ENCODE measurements at places on chromosomes 3 and 15.

GRCh38 chr15:39616731-39617455 lies 36.0 kb downstream of the THBS1 start:
- DNase-seq, result no peak

DNA sequence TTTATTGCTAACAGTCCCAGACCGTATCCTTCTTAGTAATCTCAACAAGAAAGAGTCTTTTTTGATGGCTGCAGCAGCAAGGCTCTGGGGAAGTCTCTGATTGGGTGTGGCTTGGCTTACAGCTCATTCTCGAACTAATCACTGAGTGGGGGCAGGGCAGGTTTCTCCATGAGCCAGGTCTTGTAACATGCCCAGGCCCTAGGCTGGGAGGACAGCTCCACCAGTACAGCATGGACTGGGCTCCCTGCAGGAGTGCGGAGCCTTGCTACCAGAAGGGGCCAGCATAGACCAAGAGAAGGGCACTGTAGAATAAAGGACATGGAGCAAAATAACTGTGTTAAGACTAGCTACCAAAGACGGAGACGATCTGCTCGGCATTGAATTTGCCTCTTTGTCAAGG lies 7.2 kb downstream of the CD276 start:
- DNase-seq, result peak; percentile 52

DNA sequence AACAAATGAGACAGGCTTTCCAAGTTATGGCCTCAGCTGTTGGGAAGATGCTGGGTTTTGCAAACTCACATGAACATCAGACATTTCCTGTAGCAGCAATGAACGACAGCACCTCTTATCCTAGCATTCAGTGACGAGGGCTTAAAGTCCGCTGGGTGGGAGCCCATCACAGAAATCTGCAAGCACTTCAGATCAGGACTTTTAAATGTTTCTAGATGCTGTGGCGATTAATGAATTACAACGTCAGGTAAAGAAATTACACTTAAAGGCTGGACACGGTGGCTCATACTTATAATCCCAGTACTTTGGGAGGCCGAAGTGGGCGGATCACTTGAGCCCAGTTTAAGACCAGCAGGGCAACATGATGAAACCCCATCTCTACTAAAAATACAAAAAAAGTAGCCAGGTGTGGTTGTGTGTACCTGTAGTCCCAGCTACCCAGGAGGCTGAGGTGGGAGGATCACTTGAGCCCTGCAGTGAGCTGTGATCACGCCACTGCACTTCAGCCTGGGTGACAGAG lies 3.9 kb downstream of the AEN start:
- DNase-seq, result no peak

DNA sequence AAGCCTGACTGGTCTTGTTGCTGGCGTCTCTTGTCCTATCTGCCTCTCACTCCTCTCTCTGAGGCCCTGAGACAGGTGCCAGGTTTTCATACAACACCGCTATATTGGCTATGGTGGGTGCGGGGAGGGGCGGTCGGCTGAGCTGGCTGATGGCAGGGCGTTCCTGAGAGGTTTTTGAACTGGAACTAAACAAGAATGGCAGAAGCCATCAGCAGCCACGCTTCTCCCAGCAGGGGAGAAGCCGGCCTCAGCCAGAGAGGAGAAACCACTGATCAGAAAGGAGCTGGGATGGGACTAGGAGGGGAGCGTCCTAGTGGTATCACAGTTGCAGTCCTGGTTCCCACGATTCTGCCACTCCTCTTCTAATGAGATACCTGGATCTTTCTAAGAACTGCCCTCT lies 89.9 kb upstream of the PRR23E start:
- DNase-seq, result no peak

DNA sequence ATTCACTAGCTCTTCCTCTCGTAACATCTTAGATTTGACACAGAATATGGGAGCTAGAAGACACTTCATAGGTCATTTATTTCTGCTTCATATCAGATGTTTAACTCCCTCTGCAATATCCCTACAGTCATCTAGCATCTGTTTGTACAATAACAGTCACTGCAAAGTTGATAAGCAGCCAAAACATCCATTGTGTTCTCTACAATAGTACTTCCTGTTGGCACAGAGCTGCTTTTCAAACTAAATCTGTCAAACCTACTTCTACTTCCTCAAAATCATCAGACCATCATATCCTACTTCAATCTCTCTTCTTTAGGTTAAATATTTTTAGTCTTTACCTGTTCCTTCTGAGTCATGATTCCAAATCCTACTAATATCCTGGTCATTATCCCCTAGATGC lies 233.2 kb downstream of the FGF12 start:
- no peak for DNase-seq

- no peak for DNase-seq
These were observed 26.4 kb downstream of the RBMS3 start for GRCh38 chr3:29307295-29307694.

- DNase-seq, result no peak
These were observed 433.1 kb upstream of the KCNMB2 start for GRCh38 chr3:178103140-178103539.

- peak; percentile 54 for DNase-seq
These were observed 27.7 kb upstream of the KBTBD12 start for GRCh38 chr3:127887321-127887720.

DNA sequence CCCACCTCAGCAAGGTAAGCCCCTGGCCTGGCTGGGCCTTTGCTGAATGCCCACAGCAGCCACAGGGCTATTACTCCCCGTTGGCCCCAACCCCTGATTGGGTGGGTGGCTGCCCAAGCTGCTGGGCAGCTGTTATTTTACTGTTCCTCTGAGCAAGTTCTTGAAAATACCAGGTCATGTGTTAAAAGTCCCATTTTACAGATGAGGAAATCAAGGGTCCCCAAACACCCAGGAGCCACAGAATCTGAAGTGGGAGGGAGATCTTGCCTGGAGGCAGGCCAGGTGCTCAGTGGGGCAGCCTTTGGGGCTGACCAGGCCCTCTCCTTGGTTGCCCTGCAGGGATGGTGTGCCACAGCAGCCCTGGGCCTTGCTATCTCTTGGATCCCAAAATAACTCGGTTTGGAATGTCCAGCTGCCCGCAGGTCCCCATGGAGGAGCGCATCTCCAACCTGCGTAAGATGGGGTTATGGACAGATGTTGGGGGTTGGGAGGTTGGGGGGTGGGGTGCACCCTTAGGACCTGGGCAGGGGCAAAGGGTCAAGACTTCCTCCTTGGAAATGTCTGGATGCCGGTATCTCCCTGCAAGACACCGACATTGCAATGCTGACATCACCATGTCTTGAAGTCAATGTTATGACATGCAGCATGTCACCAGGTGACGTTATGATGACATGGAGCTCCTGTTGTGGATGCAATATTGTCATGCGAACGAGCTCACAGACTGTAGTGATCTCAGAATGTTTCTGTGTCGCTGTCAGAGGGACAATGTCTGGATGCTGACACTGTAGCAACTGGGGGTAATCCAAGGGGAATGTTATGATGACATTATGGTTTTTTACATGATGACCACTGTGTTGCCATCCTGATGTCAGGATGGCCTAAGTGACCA lies 13.3 kb upstream of the CSPG4 start:
- no peak for DNase-seq

DNA sequence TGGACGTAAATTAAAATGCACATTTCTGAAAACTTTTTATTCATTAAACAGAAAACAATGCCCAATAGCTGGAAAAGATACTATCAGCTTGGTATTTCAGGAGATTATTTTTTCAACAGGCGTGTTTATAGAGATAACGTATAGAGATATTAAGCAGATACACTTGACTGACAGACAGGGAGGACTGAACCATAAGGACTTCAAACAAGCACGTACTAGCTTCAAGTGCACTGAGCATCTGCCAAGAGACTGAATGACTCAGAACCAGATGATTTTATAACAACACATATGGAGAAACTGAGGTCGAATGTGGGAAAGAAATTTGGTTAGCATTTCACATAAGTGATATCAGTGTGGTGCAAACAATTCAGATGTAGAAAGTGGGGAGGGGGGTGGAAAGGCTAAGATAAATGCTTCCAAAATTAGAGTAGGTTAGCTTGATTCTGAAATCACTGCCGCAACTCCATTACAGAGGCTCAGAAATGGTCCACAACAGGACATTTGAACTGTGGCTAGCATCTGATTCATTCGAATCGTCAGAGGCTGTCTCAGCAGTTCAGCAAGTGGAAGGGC lies 103.5 kb downstream of the SEMA6D start:
- no peak for DNase-seq

DNA sequence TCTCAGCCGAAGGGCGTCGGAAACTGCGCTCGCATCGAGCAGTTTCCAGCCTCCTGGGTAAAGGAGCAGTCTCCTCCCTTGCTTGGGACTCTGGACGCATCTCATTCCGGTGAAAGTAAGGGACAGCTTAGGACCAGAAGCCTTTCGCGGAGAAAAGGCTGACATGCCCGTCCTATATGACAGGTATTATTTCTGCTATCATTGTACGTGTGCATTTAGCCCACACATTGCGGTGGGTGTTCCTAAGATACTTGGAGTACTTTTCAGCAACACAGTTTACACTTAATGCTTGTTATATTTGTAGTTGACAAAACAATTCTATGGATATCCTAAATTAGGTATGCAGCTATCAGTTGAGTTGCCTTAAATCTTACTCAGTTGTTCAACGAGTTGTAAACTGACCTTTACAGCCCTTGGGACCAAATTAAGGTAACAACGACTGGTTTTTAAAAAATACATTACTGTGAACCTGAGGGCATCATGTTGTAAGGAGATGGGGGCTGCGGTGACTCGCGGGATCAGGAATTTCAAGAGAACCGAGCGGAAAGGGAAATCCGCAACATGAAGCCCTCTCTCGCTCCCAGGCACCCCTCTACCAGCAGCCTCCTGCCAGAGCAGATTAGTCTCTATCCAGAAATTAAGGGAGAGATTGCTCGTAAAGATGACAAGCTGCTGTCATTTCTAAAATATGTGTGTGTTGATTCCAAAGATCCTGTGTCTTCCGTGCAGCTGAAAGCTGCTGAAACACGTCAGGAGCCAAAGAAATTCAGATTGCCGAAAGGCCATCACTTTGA lies 632 bp upstream of the COPS2 start:
- DNase-seq, result no peak

- no peak for DNase-seq
These were observed 130.6 kb upstream of the MEF2A start for GRCh38 chr15:99435113-99435695.

DNA sequence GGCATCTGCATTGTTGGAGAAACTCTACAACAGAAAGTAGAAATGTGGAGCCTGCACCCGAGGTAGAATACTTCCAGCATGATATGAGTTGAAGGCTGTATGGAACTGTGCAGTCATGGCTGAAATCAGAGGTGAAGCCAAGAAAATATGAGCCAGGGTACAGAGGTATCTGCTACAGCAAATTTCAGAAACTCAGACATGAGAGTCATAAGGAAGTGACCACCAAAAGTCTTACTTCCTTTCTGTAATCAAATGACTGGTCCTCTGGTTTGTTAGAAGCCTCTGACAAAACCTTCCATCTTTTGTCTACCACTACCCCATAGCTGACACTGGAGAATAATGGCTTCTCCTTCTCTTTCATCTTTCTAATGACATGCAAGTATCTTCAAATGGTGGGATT lies 159.4 kb downstream of the TMEM108 start:
- no peak for DNase-seq
